ENCODE measurements at places on chromosomes 12 and 14.
A peak's percentile ranks its signal among the peaks of the same experiment; 100 is the strongest.

DNA sequence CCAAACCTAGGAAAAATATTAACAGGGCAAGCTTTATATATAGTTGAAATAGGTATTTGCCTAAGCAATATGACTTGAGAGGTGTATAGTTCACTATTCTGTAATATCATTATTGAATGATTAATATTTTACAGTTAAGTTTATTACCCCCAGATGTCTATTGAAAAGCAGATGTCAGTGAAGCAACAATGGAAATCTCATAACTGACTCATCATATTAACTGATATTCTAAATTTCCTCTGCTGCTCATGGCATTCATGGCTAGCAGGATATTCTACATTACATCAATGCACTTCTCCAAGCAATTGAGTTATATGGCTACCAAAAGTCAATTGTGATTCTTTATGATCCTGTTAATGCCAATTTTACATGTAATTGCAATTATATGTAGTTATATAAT, 9.7 kb upstream of the MAGOHB start:
- no peak for DNase-seq

GRCh38 chr12:9710584-9711375, 22.1 kb downstream of the CLECL1 start:
- DNase-seq: no peak

DNA sequence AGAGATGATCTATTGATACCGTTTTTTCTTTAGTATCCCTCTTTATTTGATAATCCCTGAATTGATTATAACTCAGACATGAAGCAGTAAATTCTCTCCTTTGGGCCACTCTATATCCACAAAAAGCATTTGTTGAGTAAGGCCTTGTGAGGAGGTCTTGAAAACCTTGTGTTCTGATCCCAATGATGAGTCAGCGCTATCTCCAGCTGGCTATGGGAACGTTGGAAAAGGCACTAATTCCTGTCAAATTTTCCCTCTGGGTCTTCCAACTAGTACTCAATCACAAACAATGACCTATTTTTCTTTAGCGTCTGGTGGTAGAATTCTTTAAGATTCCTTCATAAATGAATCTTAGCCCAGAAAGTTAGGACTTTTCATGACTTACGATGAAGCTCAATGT, 168.4 kb upstream of the LRIG3 start:
- no peak for DNase-seq

- DNase-seq: no peak
Measured at GRCh38 chr14:85512451-85512850, 17.5 kb upstream of the FLRT2 start.

DNA sequence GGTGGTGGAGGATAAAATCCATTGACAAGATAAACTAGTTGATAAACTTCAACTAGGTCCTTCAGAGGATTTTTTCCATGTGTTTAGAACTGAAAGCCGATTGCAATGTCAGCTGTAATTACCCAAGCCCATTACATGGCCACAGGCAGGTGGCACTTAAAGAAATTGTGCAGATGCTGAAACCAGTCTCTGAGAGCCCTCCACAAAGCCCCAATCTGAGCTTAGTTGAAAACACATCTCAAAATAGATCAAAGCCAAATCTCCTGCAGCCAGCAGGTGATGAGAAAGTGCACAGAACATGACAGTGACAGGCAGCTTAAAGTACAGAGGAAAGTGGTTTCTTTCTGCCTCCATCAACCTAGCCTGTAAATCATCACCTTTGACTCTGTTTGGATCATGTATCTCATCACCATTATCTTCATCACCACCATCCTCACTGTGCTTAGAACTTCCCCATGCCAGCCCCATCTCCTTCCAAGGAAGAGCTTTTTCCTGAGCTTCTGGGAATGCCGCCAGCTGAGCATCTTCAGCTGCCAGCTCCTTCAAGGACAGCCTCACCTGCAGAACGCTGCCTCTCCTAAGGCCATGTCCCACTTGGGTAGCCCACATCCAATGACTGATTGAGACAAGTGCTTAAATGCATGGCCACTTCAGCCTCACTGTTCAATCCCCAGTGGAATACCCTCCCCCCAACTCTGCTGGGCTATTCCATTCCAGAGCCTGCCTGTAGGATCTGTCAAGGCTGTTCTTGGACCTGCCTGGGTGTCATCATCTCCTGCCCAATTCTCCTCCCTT, 219.5 kb upstream of the TMEM132C start:
- peak; percentile 7 for DNase-seq

GRCh38 chr14:65173973-65174693, 71.8 kb upstream of the MAX start:
- DNase-seq: no peak

- no peak for DNase-seq
Measured at GRCh38 chr12:227923-228845, 14.2 kb upstream of the SLC6A12 start.

- DNase-seq: no peak
Measured at GRCh38 chr12:96350982-96351381, 49.3 kb downstream of the CDK17 start.

DNA sequence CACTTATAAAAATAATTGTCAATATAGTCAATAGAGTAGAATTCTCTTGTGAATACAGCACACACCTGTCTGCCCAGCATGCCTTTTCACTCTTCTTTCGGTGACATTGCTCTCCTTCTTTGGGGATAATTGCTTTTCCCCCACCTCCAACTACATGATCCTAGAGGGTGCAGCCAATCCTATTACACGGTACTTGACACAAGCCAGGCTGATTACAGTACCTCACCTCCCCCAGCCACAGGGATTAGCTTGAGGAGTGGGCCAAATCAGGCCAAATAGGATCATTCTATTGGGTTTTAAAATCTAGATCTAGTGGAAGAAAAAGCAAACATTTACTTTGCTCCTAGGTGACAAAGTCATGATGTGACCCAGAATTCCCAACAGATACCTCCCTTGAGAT, 16.8 kb upstream of the NFYB start:
- no peak for DNase-seq

- no peak for DNase-seq
Measured at GRCh38 chr12:124240493-124240892, 54.4 kb upstream of the RFLNA start.

DNA sequence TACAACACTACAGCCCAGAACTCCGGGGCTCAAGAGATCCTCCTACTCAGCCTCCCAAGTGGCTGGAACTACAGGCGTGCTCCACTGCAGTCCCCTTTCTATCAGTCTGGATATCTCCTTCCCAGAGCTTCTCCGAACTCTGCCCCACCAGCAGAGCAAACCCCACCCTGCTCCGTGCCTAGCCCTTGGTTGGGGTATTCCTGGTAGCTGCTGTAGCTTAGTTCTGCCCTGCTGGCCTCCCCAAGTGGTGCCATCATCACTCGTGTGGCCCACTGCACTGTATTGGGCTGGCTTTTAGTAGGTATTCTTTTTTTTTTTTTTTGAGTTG, 9.5 kb downstream of the HSP90AA1 start:
- DNase-seq: no peak

DNA sequence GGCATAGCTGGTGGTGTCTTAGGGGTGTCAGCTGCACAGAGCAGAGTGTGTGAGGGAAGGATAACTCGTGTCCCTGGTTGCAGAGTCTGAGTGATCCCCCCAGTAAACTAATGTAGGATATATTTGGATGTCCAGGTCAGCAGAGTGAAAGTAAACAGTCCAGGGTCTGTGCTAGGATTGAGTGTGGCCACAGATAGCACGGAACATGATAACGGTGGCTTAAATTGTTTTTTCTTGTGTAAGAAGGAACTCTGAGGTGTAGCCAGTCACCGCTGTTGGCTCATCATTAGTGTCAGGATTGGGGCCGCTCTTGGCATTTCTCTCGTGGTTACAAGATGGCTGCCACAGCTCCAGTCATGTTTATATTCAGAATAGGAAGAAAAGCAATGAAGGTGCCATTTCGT, 97.3 kb downstream of the DERA start:
- DNase-seq: no peak

GRCh38 chr14:36320897-36321381, 502 bp upstream of the MBIP start:
- no peak for DNase-seq

DNA sequence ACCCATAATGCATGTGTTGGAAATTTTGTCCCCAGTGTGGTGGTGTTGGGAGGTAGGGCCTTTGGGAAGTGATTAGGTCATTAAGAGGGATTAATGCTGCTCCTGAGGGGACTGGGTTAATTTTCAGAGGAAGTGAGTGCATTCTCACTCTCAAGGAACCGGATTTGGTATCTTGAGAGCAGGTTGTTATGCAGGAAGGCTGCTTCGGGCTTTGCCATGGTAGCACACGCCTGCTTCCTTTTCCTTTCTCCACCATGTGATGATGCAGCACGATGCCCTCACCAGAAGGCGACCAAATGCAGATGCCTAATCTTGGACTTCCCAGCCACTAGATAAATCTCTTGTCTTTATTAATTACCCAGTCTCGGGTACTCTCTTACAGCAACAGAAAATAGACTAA, 257.1 kb downstream of the SSPN start:
- no peak for DNase-seq

DNA sequence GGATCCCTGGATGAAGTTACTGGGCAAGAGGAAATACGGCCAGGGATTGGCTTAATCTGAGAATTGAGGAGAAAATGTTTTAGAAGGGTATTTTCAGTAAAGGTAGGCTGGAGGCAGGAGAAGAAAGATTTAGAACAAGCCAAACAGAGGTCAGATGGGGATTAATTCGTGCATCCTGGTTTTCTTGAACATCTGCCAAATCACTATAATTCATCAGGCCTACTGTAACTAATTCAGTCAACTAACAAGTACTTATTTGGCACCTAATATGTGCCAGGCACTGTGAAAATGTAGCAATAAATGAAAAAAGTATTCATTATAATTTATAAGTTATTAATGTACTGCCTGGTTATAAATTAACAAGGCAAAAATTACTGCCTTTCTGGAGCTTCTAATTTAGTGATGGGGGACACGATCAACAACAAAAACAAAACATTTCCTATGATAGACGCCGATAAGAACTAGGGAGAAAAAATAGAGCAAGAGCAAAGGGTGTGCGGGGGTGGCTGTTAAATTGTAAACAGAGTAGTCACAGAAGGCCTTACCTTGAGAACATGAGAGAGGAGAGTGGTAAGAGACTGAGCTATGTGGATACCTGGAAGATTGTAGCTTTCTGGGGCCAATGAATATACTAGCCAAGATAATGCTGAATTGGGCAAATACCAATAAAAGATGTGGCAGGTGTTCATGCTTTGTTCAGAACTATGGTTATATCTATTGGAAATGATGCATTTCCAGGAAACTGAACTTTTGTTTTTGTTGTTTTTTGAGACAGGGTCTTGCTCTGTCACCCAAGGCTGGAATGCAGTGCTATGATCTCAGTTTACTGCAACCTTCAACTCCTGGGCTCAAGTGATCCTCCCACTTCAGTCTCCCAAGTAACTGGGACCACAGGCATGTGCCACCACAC, 34.0 kb downstream of the DUSP16 start:
- DNase-seq: peak; percentile 44

DNA sequence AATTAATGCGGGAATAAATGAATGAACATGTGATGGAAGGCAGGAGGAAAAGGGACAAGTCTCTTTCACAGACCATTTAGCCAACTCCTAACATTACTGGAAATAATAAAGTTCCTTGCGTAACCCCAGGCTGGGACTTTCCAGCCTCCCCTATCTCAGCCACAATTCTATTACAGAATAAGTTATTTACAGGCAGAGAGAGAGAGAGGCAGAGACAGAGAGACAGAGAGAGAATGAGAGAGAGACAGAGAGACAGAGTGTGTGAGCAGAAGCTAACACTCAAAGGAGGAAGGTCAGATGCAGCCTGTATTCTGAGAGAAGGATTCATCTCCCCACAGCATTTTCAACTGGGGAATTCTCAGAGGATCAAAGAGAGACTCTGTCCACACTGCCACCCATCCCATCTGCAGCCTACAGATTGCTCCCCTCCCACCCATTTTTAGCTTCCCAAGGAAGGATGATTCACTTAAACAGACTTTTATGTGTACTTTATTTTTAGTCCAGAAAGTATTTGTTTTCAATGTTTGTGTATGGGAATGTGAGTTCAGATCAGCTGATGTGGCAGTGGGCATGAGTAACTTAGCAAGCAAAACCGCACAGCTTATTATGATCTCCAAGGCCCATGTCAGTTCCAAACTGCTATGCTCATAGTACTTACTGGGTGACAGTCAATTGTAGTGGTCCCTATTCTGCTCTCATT, 165.7 kb downstream of the CAND1 start:
- no peak for DNase-seq

GRCh38 chr14:69887740-69888657, 8.8 kb downstream of the SMOC1 start:
- no peak for DNase-seq

- DNase-seq: no peak
Measured at GRCh38 chr12:95615749-95616148, 64.5 kb upstream of the USP44 start.

DNA sequence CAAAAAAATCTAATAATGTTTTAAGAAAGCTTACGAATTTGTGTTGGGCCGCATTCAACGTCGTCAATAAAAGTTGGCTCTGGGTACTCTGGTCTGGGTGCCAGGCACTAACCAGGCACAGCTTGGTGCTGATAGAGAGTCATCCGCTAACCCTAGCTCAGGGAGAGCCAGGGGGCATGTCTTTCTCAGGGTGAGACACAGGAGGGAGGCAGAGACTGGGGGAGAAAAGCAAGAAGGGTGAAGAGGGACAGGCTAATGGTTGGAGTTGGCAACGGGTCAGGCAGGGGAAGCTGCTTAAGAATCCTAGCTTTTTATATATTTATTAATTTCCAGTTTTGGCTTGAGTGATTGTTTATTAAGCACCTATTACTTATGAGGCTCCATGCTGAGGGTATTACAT, 105.0 kb downstream of the CMKLR1 start:
- DNase-seq: peak; percentile 16

GRCh38 chr12:119715268-119715620, 47.3 kb downstream of the PRKAB1 start:
- DNase-seq: no peak

GRCh38 chr14:20774258-20774824, 6.1 kb downstream of the EDDM3B start:
- no peak for DNase-seq

GRCh38 chr12:31518680-31519227, 72.2 kb downstream of the DENND5B start:
- DNase-seq: peak; percentile 73

GRCh38 chr14:101554991-101555668, 6.2 kb upstream of the DIO3 start:
- no peak for DNase-seq

DNA sequence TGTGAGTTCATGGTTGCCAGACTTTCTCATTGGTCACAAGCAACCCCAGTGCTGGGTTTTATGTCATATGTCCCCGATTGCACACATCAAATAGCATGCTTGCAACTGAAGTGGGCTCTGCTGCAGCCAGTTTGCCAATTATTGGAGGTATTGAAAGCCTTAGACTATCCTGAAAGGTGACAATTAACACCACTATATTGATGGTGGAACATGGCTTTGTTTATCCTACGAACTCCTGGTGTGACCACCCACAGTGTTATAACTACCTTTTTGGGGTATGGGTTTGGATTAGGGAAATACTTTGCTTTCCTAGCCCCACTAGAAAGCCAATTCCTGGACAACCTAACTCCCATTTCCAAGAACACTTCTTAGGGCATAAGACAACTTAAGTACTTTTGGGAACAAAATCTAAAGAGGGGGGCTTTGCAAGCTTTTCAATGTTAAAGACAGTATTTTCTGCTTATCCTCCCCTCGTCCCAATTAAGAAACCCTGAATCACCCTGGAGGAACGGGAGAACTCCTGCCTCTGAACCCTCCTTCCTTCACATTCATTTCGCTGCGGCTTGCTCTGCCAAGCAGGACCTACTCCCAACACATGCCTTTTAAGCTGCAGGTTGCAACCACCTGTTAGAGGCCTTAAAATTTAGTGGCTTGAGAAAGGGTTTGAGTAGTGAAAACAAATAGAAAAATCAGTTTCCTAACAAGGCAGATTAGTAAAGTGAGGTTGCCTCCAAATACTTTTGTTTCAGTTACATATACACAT, 80.3 kb upstream of the RBM19 start:
- no peak for DNase-seq

Data from G401 (cell line).